Epithelial cell of proximal tubule (primary cell): ENCODE measurements at places on chromosomes 2 and 18. TPM values are rescaled to one million over a fixed set of nuclear protein-coding genes. Genes with fewer than 3 reads are reported as not detected.

APCDD1 gene
- 0.51 TPM in 1 of 2 replicates, not detected in the other for total RNA-seq

IL1B gene
- 0.65 TPM in 1 of 2 replicates, not detected in the other for total RNA-seq

PRSS56 gene
- not detected in 2 replicates for total RNA-seq

ILKAP gene
- 18.2 and 28.9 TPM in 2 replicates for total RNA-seq

VWC2L gene
- not detected in 2 replicates for total RNA-seq

UBXN4 gene
- 47.2 and 50.2 TPM in 2 replicates for total RNA-seq

TFCP2L1 gene
- 6.5 and 12.3 TPM in 2 replicates for total RNA-seq

UGT1A4 gene
- 0.07 TPM in 1 of 2 replicates, not detected in the other for total RNA-seq

MGAT4A gene
- 1.5 and 4.4 TPM in 2 replicates for total RNA-seq

TRIM54 gene
- total RNA-seq: 1.5 TPM in 1 of 2 replicates, not detected in the other

TMEM247 gene
- not detected in 2 replicates for total RNA-seq

LIPG gene
- total RNA-seq: 117 and 173 TPM in 2 replicates

KYNU gene
- total RNA-seq: 1.3 and 2.0 TPM in 2 replicates

ZNF514 gene
- total RNA-seq: 4.1 and 5.2 TPM in 2 replicates

CYS1 gene
- 5.9 and 20.8 TPM in 2 replicates for total RNA-seq

HES6 gene
- 20.3 and 25.5 TPM in 2 replicates for total RNA-seq

TUBA3D gene
- not detected in 2 replicates for total RNA-seq

NEURL3 gene
- 1.0 and 8.6 TPM in 2 replicates for total RNA-seq

PPM1B gene
- total RNA-seq: 15.3 and 21.9 TPM in 2 replicates

RALB gene
- 55.8 and 56.0 TPM in 2 replicates for total RNA-seq

GNAL gene
- total RNA-seq: 3.2 and 5.0 TPM in 2 replicates

CXCR1 gene
- total RNA-seq: not detected in 2 replicates

UCN gene
- not detected in 2 replicates for total RNA-seq

FZD7 gene
- total RNA-seq: 34.8 and 36.6 TPM in 2 replicates

DPP4 gene
- total RNA-seq: 52.9 and 104 TPM in 2 replicates

CACNB4 gene
- 0.14 and 0.52 TPM in 2 replicates for total RNA-seq

FAM228A gene
- total RNA-seq: 0.43 TPM in 1 of 2 replicates, not detected in the other

MPP4 gene
- total RNA-seq: 1.0 TPM in 1 of 2 replicates, not detected in the other

AQP12B gene
- total RNA-seq: not detected in 2 replicates

GPR39 gene
- 9.0 and 10.8 TPM in 2 replicates for total RNA-seq

SPDYA gene
- not detected in 2 replicates for total RNA-seq

ALPG gene
- not detected in 2 replicates for total RNA-seq
